A549 treated with DMSO at 1 μM for 4 hours (cell line): ENCODE measurements at places on chromosomes 3 and 15. TPM values are rescaled to one million over a fixed set of nuclear protein-coding genes. Genes with fewer than 3 reads are reported as not detected.

The CTXN2 gene
- 0.02 to 0.04 TPM in 2 of 5 replicates, not detected in the others for total RNA-seq

The ARGFX gene
- not detected in 5 replicates for total RNA-seq

The PPP1R14D gene
- total RNA-seq: 0.19 to 0.35 TPM (median 0.28 TPM) in 3 of 5 replicates, not detected in the others

The CFAP100 gene
- total RNA-seq: not detected in 5 replicates

The ARHGEF3 gene
- total RNA-seq: 5.9 to 9.7 TPM (median 8.1 TPM) in 5 replicates

The LRRC2 gene
- 0.04 TPM in 1 of 5 replicates, not detected in the others for total RNA-seq

The PLSCR2 gene
- 0.21 TPM in 1 of 5 replicates, not detected in the others for total RNA-seq

The ZNF385D gene
- total RNA-seq: not detected in 5 replicates

The CMTM6 gene
- total RNA-seq: 40.4 to 52.4 TPM (median 46.5 TPM) in 5 replicates

The CNTN3 gene
- not detected in 5 replicates for total RNA-seq
